ENCODE measurements at places on chromosomes 7 and 10.

DNA sequence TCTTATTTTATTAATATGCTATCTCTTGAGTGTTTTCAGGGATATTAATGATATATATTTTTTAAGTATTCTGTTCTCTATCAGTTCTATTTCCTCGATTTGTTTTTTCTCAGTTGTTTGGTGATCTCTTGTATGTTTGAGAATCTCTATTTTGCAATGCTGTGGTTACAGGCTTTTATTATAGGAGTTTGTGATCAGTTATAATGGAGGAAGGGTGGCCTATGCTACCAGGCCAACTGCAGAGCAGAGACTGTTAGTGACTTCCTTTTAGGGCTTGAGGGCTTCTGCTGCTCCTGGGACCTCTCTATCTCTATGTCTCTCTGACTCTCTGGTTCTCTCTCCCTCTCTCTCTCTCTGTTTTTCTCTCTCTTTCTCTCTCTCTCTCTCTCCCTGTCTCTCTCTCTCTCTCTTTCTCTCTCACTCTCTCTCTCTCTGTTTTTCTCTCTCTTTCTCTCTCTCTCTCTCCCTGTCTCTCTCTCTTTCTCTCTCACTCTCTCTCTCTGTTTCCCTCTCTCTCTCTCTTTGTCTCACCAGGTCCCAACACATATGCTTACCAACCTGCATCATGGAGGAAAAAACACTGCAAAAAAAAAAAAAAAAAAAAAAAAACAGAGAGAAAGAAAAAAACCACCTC lies 69.4 kb upstream of the CAV2 start:
- DNase-seq: no peak

GRCh38 chr10:124725791-124726190 lies 18.4 kb downstream of the FAM53B start:
- DNase-seq: no peak

DNA sequence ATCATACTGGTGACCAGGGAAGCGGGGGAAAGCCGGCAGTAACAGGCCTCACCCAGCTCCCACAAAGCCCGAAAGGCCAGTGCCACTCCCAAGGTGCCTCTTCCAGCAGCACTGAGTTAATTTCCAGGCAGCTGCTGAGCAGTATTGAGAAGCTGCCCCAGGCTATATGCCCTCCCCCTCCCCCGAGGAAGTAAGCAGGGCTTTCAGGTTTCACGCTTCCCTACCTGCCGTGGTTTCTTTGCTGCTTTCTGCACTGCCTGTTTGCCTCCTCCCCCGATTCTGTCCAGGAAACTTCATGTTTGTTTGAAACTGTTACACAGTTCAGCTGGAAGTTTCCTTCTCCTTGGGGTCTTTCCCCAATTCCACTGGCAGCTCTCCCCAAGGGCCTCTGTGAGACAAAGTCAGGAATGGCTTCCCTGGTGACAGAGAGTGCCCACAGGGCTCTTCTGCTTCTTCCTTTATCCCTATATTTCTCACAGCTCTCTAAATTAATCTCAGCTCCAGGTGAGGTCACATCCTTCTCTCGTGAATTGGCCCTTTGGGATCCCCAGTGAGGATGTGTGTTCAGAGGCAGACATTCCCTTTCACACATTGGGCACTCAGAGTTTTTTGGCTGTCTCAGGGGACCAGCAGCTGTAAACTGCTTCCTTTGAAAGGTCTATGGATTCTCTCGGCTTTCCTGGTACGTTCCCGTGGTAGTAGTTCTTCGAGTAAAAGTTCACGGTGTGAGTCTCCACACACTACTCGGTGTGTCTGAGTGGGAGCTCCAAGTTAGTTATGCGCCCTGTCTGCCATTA lies 19.4 kb downstream of the C1GALT1 start:
- no peak for DNase-seq

GRCh38 chr10:72834183-72834825 lies 59.2 kb upstream of the OIT3 start:
- peak; percentile 61 for DNase-seq

DNA sequence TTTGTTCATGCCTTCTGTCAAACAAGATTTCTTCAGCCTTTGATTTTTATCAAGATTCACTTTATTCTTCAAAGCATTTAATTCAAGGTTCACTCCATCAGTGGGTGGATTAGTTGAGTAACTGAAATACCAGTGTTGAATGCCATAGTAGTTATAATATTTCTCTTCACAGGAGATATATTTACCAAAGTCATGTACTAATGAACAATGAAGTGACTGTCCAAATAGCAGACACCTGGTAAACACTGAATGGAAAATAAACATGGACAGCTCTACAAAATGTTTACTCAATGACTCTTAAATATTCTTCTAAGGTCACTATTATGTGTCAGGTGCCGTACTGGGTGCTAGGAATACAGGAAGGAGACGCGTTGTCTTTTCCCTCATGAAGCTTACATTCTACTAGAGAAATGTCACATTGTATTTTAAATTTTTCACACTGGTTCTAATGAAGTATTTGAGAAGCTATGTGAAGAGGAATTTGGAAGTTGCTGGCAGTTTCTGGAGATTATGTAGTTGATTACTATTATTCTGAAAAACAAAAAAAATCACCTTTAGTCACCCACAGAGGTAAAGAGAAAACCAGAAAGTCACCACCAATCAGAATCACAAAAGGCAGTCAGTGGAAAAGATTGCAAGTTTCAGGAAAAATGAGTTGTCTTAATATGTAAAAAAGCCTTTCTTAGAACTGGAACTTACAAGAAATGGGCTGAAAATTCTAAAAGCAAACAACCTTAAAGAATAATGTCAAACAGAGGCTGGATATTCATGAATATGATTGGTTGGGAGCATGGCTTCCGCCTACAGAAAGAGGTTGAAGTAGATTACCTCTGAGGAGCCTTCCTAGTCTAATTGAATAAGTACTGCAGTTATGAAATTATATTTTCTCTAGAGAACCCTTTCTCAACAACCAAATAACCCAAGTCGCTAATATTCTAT lies 84.5 kb downstream of the RTKN2 start:
- DNase-seq: no peak

DNA sequence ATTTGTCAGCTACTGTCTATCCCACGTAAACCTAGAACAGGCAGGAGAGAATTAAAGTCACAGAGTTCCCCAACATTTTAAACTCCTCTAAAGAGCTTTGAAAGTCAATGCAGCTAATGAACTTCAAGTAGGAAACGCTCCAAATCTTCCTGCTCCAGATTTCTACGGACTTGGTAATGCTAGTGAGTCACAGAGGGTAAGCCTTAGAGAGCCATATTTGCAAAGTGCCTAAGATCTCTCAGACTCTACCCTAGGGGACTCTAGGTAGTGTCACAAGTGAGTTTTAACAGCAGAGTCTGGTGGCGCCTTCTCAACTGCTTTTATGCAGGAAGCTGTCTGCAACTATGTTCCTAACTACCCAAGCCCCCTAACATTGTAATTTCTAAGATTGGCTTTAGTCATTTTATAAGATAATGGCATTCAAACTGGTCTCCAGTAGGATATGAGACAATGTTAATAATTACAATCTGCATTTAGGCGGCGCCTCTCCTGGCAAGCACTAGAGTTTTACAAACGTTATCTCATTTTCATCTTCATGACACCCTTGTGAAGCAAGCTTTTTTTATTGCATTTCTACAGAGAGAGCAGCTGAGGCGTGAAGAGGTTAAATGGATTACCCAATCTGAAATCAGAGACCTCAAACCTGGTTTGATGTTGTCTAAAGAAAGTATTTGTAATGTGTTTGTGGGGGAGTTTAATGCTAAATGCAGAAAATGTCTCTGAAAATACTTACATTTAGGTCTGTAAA lies 22.0 kb upstream of the FZD1 start:
- DNase-seq: no peak

- DNase-seq: no peak
These were observed 20.4 kb downstream of the TSPAN14 start for GRCh38 chr10:80474597-80474910.

DNA sequence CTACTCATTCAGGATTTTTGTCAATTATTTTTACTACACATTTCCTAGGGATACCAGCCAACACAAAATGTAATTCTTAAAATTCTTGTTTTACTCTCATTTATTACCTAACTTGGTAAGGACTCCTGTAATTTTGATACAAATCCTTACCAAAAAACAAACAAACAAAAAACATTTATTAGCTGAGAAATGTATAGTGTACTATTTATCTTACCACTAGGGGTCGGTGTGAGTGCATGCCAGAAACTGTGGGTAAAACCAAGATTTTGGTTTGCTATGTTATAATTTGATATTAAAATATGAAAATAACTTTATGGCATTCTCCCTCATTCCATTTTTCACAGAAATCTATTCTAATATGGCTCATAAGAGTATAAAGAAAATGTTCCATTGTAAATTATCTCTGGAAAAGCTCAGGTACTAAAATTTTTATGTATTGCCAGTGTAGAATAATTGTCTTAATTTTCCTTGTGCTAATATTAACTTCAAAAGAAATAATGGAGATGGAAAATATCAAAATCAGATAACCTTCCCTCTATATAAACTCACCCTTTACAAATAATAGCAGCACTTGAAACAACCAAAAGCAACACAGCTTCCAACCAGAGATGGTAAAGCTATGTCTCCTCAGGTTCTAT lies 290.8 kb upstream of the PCDH15 start:
- peak; percentile 12 for DNase-seq

- no peak for DNase-seq
These were observed 93.2 kb upstream of the DGKB start for GRCh38 chr7:14995774-14996173.

GRCh38 chr10:29214551-29214950 lies 74.3 kb upstream of the LYZL1 start:
- DNase-seq: no peak

- no peak for DNase-seq
These were observed 13.4 kb downstream of the TNS3 start for GRCh38 chr7:47568547-47568946.

DNA sequence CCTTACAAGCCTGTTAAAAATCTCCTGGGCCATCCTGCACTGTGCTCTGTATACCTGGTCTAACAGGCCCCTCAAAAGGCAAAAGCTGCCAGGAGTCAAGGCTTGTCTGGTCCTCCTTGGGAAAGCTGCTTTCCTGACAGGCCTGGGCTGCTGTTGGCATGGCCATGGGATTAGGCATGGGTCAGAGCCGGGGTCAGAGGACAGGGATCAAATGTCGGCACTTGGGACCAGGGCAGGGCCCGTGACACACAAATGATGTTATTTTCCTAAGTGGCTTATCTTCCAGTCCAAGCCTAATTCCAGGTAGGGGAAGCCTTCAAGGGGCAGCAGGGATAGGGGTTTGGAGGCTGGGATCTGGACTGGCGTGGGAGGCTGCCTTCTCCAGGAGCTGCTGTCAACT lies 191.5 kb upstream of the GPR26 start:
- DNase-seq: no peak

DNA sequence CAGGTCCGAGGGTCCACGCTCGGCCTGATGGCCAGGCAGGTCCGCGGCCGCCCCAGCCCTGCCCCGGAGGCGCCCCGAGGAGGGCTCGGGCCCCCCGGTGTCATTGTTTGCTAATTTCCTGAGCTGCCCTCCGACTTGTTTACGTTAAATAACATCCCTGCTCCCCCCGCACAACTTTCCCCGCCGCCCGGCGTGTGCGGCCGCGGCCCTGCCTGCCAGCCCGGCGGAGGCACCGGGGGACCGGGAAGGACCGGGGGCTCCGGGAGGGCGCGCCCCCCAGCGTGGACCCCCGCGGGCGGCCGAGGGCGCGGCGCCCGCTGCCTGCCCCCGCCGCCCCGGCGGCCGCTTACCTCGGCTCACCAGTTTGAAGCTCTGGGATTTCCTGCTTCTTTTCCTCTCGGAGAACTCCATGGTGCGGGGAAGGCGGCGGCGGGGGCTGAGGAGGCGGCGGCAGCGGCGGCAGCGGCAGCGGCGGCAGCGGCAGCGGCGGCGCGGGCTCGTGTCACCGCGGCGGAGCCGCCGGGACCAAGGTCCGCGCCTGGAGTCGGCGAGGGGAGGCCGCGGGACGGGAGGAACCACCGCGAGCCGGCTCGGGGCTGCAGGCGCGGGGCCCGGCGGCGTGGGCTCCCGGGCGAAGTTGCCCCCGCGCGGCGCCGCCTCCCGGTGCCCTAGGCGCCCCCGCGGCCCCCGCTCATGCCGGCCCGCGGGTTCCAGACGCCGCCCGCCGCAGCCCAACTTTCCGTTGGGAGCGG lies 515 bp downstream of the BEND7 start:
- peak; percentile 42 for DNase-seq

GRCh38 chr7:94298943-94299342 lies 95.8 kb upstream of the COL1A2 start:
- no peak for DNase-seq

GRCh38 chr10:129637846-129638245 lies 170.8 kb downstream of the MGMT start:
- no peak for DNase-seq

DNA sequence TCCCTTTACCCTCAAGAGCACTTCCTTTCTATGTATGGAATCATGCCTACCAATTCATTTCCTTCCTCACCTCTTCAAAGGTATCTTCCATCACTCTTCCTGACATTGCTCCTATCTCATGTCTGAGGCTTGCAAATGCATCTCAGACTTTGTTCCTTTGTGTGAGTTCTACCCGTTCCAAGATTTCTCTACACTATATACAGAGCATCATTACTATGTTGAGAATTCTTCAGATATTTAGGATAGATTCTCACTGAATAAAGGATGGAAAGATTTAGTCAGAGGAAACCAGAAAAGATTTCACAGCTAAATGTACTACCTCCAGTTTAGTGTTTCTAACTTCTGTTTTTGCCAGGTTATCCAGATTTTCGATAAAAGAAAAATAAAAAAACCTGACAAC lies 462.7 kb downstream of the PHTF2 start:
- DNase-seq: no peak

DNA sequence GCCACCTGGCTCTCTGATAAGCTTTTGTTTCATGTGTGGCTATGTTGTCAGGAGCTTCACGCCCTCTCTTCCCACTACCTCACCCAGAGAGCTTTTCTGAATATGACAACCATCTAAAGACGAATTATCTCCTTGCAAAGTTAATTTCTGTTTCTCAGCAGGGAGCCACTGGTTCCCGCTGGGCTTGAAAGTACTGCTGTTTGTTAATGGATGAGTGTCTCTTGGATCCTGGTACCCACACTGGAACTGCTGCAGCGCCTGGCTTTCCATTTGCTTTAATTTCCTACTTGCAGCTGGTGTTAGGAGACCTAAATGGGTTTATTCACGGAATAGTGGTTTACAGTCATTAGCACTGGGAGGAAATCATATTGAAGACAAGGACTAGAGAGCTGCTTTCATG lies 267.9 kb upstream of the LRGUK start:
- no peak for DNase-seq

DNA sequence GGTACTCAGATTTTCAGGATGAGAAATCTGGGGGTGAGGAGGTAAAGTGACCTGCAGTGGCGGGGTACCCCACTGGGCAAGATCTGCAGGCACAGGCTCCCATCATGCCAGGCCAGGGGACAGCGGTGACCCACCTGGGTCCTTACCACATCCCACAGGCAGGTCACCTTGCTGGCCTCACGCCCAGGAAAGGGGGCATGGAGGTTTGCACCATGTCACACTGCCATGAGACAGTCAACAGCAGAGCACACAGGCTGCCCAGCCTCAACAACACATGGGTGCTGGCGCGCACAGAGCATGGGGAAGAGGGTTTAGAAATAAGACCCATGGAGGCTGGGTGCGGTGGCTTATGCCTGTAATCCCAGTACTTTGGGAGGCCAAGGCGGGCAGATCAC lies 914 bp downstream of the PKD1L1 start:
- DNase-seq: no peak

- no peak for DNase-seq
These were observed 7.7 kb downstream of the NPC1L1 start for GRCh38 chr7:44533301-44534055.
